Neuronal stem cell (in vitro differentiated cells): ENCODE measurements at places on chromosomes 1 and 21.

DNA sequence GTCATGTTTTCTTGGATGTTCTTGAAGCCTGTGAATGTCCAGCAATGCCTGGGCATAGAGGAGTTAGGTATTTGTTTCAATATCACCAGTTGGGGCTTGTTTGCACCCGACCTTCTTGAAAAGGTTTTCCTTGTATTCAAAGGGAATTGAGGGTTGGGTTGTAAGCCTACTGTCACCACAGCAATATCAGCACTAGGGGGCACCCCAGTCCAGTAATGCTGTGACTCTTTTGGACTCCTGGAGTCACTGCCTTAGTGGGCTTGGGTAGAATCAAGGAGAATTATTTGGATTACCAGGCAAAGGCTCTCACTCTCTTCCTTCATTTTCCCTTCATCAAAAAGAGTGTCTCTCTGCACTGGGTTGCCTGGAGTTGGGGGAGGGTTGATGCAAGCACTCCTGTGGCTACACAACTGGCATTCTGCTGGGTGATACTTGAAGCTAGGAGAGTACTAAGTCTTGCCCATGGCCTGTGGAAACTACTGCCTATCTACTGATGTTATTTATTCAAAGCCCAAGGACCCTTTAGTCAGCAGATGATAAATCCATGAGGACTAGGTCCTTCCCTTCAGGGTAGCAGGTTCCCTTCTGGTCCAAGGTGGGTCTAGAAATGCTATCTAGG is 34.5 kb downstream of the OR10R2 start:
- DNase-seq = no peak

GRCh38 chr1:9111957-9112356 is 16.9 kb downstream of the GPR157 start:
- DNase-seq = no peak

- no peak for DNase-seq
These were observed 12.4 kb downstream of the SLC30A1 start for GRCh38 chr1:211566431-211567025.

DNA sequence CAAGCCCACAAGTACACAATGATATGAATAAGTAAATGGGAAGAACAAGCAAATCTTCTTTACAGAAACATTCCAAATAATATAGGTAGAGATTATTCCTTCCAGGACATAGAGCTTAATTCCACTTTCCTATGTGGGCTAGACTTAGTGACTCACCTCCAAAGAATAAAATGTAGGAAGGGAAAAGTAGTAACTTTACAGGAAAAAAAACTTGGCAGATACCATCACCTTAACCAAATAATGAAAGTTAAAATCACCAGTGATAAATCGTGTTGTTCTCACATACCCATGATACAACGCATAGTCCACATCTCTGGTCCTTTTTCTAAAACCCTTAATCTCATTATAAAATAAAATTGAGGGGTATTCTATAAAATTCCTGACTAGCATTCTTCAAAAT is 260.8 kb downstream of the SPATA17 start:
- DNase-seq = no peak

DNA sequence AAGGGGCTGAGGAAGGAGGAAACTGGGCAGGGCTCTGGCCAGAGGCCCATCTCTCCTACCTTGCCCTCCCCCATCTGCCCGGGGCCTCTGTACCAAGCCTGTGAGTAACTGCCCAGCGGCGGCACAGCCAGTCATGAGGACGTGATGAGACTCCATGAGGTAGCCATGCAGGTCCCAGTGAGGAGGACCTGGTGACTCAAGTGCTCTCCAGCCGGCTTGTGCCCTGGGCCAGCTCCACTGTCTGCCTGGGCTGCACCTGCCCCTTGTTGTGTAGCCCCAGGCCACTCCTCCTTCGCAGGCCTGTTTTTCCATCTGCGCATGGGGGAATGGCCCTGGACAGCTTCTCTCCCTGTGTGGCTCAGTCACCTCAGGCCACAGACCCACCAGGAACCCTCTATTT is 42.0 kb upstream of the PADI1 start:
- DNase-seq = no peak

- DNase-seq = no peak
These were observed 108.0 kb upstream of the ADAR start for GRCh38 chr1:154716011-154716410.

DNA sequence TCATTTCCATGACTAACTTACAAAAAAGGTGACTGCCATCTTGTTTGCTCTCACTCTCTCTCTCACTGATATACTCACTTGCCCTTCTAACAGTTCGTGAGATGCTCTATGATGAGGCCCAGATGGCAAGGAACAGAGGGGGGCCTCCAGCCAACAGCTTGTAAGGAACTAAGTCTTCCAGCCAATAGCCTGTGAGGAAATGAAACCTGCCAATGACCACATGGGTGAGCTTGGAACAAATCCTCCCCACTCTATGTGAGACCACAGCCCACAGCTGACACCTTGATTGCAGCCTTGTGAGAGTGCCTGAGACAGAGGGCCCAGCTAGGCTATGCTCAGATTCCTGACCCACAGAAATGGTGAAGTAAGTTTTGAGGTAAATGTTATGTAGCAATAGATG is 153.7 kb downstream of the HHIPL2 start:
- no peak for DNase-seq

GRCh38 chr1:70486676-70487458 is 75.8 kb downstream of the CTH start:
- no peak for DNase-seq
